ENCODE measurements at places on chromosomes 6 and 20. TPM values are rescaled to one million over a fixed set of nuclear protein-coding genes. Genes with fewer than 3 reads are reported as not detected.

- no peak for DNase-seq
Measured at GRCh38 chr20:47139934-47140535, 216.5 kb downstream of the ZMYND8 start.

GRCh38 chr20:47296950-47297349, 59.5 kb downstream of the ZMYND8 start:
- DNase-seq: no peak

GRCh38 chr6:89895276-89895874, 1.1 kb downstream of the GJA10 start:
- DNase-seq: peak; percentile 53

GRCh38 chr20:8389381-8390036, 257.4 kb downstream of the PLCB1 start:
- peak; percentile 23 for DNase-seq

NHSL1 gene
- 7.5 TPM for total RNA-seq

CDSN gene
- total RNA-seq: not detected

MCHR2 gene
- not detected for total RNA-seq

Measured in HT1080 (cell line).